ENCODE measurements at places on chromosomes 11 and 22.

- no peak for DNase-seq
Observed at GRCh38 chr22:46471901-46472721, 65.3 kb downstream of the CELSR1 start.

GRCh38 chr11:38598418-38598817 lies 2000.4 kb upstream of the RAG2 start:
- no peak for DNase-seq

DNA sequence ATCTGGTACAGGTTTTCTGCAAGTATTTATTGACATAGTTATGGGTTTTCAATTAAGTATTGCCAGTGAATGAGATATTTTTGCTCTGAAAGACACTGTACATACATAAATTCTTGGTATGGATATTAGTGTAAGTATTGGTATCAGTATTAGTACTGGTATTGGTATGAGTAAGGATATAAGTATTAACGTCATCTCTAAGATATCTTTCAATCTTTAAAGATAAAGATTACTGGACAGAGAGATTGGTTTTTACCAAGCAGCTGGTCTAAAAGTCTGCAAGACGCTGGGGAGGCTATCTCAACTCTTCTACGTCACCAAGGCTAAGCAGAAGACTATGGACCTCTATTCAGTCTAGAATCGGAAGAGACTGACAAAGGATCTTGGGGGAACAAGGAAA lies 234.5 kb downstream of the NXPE2 start:
- no peak for DNase-seq

DNA sequence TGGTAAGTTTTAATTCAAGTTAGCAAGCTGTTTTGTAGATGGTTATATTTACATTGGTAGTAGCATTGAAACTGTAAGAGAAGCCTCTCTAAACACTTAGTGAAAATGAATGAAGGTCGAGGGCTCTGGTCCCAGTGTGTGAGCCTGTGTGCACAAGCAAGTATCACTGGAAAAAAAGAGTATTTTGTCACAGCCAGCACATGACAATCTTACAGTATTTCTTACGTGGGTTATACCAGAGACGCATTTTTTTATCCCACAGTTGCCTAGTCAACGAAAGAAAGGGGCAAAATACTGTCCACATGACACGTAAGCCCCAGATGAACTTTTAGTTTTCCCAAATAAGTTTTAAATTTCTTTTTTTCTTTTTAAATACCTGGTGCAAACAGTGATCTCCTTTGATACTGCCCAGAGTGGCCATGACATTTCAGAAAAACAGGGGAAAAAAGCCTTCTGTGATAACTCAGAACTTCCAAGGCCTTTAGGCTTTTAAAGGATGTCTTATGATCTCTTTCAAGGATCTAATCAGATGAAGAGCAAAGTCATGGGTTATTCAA lies 23.5 kb downstream of the RAB38 start:
- DNase-seq: no peak

GRCh38 chr11:123174196-123175183 lies 20.6 kb downstream of the CLMP start:
- no peak for DNase-seq

- DNase-seq: no peak
Observed at GRCh38 chr11:84069048-84069447, 782.9 kb upstream of the CCDC90B start.

GRCh38 chr22:22981670-22982571 lies 88.4 kb upstream of the GNAZ start:
- no peak for DNase-seq

- DNase-seq: no peak
Observed at GRCh38 chr11:70775386-70776075, 377.2 kb downstream of the CTTN start.

GRCh38 chr11:19953336-19953735 lies 206.9 kb downstream of the DBX1 start:
- DNase-seq: no peak

GRCh38 chr11:102347462-102348370 lies 702 bp downstream of the BIRC2 start:
- DNase-seq: peak; percentile 39

DNA sequence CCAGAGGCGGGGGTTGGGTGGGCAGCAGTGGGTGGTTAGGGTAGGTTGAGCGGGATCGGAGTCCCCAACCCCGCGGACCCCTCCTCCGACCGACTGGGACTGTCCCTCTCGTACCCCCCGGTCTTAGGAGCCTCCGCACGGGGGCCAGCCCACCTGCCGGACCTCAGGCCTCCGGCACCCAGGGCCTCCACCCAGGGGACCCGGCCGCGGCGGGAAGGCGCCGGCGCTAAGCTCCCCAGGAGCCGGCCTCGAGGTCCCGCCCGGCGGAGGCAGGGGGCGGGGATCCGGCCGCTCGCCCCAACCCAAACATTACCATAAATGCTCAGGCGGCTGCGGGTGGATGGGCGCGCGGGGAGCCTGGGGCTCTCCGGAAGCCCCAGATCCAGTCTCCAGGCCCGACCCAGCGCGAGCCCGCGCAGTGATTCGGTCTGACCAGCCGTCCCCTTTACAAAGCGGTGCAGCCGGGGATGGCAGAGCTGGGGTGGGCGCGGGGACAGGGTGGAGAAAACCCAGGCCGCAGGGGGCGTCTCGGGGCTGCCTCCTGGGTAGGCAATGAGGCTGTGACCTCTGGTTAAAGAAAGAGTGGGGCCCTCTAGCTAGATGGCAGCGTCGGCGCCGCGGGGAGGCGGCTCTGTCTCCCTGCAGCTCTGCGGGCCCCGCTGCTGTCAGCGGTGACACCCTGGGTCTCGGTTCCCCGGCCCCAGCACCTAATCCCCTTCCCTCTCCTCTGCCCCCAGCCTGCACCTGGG lies 4.0 kb upstream of the MCAM start:
- DNase-seq: peak; percentile 79

- no peak for DNase-seq
Observed at GRCh38 chr22:36899498-36899897, 13.9 kb upstream of the CSF2RB start.

DNA sequence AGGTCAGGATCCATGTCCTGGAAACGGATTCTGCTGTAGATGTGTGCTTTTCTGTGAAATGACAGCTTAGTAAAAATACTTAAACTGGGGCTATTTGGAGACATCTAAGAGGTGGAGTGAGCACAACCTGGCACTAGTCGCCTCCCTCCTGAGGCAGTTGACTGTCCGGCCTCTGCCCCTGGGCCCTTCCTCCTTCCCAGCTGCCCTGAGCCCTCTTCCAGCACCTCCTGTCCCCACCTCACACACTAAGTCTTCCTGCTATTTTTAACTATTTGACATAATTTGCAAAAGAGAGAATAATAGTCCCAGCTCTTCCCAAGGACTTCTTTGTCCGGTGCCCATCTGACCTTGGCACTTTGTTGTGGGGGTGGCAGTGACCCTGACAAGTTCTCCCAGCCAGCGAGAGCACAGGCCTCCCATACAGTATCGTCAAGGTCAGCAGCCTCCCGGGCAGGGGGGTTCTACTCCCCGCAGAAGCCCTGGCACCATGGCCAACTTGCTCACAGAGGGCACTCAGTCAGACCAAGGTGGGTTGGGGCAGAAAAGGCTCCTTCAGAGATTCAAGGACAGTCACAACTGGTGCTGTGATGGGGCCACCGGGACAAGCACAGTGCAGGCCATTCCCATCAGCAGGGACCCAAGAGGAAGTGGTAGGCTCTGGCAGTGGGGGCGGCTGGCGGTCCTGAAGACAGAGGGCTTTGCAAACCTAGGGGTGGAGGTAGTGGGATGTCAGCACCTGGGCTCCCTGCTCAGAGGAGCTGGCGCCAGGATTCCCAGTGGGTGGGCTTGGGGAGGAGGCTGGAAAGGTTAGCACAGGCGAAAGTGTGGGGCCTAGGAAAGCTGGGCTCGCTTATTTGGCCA lies 5.5 kb upstream of the NEAT1 start:
- peak; percentile 53 for DNase-seq

DNA sequence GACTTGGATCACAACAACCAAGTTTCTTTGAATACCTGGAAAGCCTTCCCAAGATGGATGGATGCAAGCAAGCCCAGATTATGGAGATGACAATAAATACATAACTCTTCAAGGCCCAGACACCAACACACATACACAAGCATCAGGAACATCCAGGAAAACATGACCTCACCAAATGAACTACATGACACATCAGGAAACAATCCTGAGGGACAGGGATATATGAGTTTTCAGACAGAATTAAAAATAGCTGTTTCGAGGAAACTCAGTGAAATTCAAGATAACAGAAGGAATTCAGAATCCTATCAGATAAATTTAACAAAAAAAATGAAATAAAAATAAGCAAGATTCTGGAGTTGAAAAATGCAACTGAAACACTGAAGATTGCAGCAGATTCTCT lies 659.4 kb downstream of the METTL15 start:
- DNase-seq: no peak

GRCh38 chr11:85551881-85552280 lies 75.3 kb downstream of the DLG2 start:
- DNase-seq: no peak

- no peak for DNase-seq
Observed at GRCh38 chr22:50016988-50017700, 4.6 kb upstream of the IL17REL start.

- no peak for DNase-seq
Observed at GRCh38 chr11:12141283-12141682, 30.9 kb downstream of the MICAL2 start.

GRCh38 chr22:46842606-46843005 lies 80.2 kb downstream of the TBC1D22A start:
- DNase-seq: no peak

DNA sequence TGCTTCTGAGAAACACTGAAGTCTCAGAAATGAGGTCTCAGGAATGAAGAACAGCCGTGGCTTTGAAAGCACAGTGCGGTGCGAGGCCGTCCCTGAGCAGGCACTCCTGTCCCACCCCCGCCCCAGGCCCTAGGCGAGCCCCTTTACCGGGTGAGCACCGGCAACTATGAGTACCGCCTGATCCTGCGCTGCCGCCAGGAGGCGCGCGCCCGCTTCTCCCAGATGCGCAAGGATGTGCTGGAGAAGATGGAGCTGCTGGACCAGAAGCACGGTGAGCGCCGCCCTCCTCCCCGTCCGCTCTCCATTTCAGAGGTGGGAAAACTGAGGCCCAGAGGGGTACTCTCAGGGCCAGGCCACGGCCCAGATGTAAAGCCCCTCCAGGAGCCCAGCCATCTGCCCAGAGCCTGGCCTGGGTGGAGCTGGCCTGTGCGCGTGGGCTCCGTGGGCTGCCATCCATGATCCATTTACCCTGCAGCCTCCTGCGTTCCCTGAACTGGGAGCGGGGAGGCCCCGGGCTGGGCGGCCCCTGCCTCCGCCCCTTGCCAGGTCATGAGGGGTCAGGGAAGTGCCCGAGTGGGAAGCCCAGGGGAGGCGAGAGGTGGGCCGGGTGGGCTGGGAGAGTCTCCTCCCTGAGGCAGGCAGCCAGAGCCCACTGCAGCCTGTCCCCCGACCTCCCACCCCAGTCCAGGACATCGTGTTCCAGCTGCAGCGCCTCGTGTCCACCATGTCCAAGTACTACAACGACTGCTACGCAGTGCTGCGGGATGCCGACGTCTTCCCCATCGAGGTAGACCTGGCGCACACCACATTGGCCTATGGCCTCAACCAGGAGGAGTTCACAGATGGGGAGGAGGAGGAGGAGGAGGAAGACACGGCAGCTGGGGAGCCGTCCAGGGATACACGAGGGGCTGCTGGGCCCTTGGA lies 9.5 kb downstream of the SLC16A8 start:
- no peak for DNase-seq

DNA sequence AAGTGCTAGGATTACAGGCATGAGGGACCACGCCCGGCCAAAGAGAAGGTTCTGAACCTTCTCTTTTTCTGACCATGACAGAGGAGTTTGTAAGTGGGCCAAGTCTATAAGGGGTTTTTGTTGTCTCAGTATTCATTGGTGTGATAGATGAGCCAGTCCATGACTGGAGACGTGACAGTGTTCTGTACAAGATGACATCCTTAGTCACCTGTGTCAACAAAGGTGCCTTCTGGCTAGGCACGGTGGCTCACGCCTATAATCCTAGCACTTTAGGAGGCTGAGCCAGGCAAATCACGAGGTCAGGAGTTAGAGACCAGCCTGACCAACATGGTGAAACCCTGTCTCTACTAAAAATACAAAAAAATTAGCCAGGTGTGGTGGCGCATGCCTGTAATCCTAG lies 4.2 kb upstream of the KLHL22 start:
- no peak for DNase-seq

GRCh38 chr11:19880088-19880345 lies 167.4 kb downstream of the NAV2 start:
- no peak for DNase-seq

DNA sequence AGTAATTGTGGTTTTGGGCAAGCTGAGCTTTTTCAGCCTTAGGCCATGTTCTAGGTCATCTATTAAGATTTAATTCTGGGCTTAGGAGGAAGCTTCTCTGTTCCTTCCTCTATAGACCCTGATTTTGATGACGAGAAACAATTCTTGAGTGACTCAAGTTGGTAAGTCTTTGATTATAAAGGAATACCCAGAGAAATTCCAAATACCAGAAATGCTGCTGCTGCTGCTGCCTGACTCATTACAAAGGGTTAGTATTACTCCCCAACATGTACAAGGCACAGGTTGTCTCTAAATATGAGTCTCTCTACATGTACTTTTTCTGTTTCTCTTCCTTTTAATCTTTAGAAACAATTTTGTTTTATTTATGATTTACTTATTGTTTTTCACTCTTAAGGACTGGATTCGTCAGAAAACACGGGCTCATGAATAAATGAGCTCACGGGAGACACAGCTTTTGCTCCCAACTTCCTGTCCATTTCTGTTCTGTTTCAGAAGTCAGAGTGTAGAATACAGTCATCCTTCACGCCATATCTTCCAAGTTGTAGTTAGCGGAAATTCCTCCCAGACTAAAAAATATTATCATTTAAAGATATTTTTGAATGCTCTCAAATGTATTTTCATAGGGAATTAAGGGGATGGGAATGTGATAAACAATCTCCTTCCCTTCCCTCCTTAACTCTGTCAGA lies 31.8 kb upstream of the RBMXL2 start:
- DNase-seq: no peak

- DNase-seq: no peak
Observed at GRCh38 chr11:45815747-45816146, 10.8 kb downstream of the SLC35C1 start.

DNA sequence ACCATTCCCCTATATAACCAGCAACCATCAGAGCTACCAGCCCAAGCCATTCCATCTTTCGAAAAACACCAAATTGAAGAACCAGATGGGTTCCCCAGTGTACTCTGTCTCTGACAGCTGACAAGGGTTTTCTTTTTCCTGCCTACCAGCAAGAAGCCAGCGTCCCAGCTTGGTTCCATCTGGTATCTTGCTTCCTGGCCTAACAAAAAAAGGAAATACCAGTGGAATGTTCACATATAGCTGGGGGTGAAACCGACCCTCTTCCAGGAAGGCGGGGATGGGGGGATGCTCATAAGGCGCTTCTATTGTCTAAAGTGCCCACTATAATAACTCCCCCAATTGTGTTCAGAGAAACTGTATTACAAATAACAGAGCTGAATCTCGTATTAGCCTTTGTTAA lies 172.3 kb downstream of the LDLRAD3 start:
- no peak for DNase-seq

GRCh38 chr11:103222806-103223205 lies 113.6 kb downstream of the DYNC2H1 start:
- DNase-seq: no peak

DNA sequence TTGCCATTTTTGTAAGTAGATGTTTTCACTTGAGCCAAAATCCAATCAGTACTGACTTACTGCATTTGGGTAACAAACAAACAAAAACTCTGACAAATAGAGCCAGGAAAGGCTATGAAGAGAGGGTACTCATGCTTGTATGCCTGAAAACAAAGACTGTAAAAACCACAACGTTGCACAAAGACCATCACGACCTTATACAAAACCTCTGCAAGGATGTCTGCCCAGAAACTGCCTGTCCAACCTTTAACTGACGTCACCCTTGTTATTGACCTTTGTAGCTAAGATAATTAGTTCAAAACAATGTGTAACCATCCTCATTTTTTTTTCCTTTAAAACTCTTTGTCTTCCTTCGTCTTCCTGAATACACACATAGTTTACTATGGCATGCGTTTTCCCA lies 804 bp upstream of the CREBZF start:
- no peak for DNase-seq

Measured in activated naive CD4-positive, alpha-beta T cell treated with anti-CD3 and anti-CD28 coated beads, Interleukin-2, amount 10 ng/mL, durations not matched to agents 7 days and 5 days (primary cell).